ENCODE measurements at places on chromosomes 7 and 10.

GRCh38 chr10:15558136-15558535 lies 161.6 kb downstream of the ITGA8 start:
- DNase-seq: no peak

DNA sequence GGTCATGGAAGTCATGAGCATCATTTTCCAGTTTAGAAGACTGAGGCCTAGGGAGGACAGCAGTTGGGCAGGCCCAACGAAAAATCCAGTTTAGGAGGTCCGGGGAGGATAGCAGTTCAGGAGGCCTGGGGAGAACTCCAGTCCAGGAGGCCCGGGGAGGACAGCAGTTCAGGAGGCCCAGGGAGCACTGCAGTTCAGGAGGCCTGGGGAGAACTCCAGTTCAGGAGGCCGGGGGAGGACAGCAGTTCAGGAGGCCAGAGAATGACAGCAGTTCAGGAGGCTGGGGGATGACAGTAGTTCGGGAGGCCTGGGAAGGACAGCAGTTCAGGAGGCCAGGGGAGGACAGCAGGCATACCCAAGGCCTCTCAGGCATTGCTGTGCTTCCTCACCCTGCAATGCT lies 453.4 kb downstream of the LRMDA start:
- no peak for DNase-seq

GRCh38 chr10:113562069-113562468 lies 9.2 kb downstream of the HABP2 start:
- DNase-seq: no peak

GRCh38 chr7:111762211-111762610 lies 199.9 kb upstream of the IMMP2L start:
- no peak for DNase-seq

GRCh38 chr10:119342335-119342734 lies 135.0 kb downstream of the GRK5 start:
- no peak for DNase-seq

DNA sequence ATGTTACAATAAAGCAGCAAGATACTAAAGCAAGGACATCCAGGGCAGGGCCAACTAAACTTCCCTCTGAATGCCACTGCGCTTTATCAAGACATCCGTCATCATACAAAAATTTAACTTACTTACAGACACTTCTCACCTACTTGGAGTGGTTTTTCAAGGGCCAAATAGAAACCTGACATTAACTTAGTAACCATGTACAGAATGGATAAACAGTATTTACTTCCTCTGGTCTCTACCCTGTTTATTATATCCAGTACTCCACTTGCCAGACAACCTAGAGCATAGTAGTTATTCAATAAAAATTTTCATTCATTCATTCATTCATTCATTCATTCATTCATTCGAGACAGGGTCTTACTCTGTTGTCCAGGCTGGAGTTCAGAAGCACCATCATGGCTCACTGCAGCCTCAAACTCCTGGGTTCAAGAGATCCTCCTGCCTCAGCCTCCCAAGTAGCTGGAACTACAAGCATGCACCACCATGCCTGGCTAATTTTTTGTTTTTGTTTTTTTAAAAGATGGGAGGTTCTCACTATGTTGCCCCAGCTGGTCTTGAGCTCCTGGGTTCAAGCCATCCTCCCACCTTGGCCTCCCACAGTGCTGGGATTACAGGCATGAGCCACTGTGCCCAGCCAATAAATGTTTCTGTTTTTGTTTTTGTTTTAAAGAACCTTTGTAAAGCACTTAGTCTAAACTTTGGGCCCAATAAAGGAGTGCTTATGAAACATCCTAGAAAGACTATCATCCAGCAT lies 19.0 kb downstream of the SMURF1 start:
- DNase-seq: no peak

DNA sequence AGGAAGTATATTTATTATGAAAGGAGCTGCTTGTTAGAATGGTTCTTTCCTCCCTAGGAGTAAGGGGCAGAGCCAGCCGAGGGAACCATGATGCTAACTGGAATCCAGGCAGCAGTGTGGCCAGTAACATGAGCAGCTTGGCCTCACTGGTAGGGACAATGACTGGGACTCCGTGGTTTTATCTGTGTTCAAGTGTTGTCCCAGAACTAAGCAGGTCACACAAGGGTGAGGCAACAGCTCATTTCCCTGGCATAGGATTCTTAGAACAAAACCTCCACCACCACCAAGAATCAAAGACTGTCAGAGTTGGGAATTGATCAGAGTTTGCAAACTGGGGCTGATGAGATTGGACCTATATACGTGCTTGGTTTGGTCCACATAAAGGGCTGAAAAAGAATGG lies 138.9 kb upstream of the COBL start:
- DNase-seq: no peak

DNA sequence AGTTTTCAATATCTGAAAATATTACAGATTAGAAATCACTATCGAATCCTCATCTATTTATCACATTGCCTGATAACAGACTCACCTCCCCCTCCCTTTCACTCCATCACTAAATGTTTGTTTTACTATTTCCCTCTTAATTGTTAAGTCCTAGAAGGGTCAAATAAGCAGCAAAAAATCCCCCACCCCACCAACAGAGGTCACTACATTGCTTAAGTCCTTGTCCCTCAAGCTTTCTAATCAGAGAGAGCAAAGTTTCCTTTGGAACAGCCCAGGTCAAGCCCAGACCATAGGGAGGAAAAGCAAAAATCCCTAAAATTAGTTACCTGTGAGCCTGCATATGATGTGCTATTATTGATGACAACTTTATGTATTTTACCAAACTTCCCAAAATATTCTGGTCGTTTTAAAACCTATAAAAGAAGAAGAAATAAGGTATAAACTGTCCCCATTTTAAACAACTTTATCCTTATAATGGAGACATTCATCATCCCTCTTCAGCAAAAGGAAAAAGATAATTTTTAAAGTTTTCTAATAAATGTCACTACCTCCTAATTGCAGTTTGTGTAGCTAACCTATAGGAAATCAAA lies 95.0 kb downstream of the CNOT4 start:
- peak; percentile 30 for DNase-seq

DNA sequence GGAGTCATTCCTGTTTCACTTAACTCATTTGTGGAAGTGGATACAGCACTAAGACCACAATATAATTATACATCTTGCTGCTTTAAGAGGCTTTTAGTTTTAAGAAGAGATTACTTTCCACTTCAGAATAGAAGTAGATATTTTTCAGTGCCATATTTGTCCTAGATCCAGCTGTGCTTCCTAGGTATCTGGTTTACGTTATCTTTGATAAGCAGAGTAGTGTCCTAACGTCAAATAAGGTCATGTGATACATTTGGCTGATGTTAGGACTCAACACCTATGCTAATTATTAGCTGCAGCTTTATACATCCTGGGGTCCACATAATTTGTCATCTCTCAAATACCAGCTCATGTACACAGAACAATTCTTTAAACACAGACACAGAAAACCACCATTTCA lies 196.2 kb upstream of the SMIM30 start:
- no peak for DNase-seq

DNA sequence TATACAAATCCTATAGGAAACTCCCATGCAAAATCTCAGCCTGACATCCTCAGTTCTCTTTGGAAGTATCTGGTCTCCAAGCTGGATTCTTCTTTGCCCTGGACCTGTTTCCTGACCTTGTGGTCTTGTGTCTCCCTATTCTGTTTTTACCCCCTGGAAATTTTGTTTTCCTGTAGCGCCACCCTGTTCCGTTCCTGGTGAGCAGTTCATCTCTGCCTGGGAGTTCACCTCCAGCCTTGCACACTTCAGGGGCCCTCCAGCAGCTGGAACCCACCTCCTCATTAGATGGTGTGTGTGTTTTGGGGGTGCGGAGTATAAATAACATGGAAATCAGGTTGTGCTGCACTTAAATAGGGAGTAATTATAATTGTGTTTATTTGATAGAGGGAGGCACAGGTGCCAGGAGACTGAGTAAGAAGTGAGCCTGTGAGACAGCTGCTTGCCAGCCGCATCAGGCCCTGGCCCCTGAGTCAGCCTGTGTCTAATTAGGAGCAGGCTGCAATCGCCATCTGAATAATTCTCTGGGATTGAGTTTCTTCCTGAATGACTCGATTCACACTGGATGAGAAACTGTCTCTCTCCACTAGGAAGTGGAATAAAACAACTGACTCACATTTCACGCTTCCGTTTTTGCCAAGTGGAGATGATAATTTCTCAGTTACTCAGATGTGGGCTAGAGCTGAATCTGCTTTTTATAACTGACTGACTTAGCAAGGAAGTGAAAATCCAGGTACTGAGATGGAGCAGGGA lies 69.4 kb upstream of the HECTD2 start:
- no peak for DNase-seq

GRCh38 chr7:113812591-113813255 lies 106.1 kb downstream of the PPP1R3A start:
- DNase-seq: no peak

GRCh38 chr10:43407148-43407575 lies 1.8 kb downstream of the HNRNPF start:
- DNase-seq: no peak

DNA sequence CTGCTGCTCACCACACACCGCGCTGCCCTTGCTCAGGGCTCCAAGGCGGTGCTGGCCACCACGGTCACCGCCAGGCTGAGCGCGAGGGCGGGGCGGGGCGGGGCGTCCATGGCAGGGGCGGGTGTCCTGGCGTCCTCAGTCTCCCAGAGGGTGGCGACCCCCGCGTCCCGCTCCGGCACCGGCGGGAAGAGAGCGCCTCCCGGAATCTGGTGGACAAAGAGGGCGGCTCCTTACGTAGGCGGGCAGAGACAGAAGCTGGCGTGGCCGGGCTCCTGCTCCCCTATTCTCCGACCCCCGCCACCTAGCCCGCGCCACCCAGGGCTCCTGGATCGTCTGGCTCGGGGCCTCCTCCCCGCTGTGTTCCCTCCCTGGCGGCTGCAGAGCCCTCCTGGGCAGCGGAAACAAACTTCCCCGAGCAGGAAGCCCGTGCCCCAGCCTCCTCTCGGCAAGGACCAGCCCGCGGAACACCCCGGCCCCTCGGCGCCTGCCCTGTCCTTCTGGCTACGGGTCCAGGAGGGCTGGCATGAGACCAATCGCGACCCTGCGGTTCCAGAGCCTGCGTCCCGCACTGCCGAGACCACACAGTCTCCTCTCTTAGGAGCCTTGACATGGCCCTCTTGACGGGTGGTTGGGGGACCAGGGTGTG lies 133.8 kb upstream of the ZNF92 start:
- peak; percentile 82 for DNase-seq

GRCh38 chr10:84269773-84270172 lies 24.9 kb downstream of the RGR start:
- DNase-seq: no peak

All from HuH-7 (cell line).